ENCODE measurements at places on chromosomes 1 and 21.

- H3K4me3 ChIP-seq: no peak overlapping the region
- peaks cover 14% of the 10 kb centered on the region for H3K36me3 ChIP-seq
- peaks cover 8% of the 10 kb centered on the region for H3K4me1 ChIP-seq
Measured at GRCh38 chr1:95180371-95180770, 53.6 kb upstream of the RWDD3 start.

- DNase-seq: no peak
- H3K27me3 ChIP-seq: peaks cover 11% of the 10 kb centered on the region
- H3K36me3 ChIP-seq: no peaks in the 10 kb centered on the region
- no peaks in the 10 kb centered on the region for H3K4me1 ChIP-seq
- no peak overlapping the region for H3K4me3 ChIP-seq
Measured at GRCh38 chr1:63847308-63847910, 73.6 kb downstream of the ROR1 start.

GRCh38 chr21:32200029-32200428, 78.8 kb downstream of the MIS18A start:
- H3K4me1 ChIP-seq: no peaks in the 10 kb centered on the region
- peaks cover 3% of the 10 kb centered on the region for H3K36me3 ChIP-seq
- no peak overlapping the region for H3K27ac ChIP-seq
- peaks cover 2% of the 10 kb centered on the region for H3K27me3 ChIP-seq
- no peak for DNase-seq
- H3K4me3 ChIP-seq: no peak overlapping the region

DNA sequence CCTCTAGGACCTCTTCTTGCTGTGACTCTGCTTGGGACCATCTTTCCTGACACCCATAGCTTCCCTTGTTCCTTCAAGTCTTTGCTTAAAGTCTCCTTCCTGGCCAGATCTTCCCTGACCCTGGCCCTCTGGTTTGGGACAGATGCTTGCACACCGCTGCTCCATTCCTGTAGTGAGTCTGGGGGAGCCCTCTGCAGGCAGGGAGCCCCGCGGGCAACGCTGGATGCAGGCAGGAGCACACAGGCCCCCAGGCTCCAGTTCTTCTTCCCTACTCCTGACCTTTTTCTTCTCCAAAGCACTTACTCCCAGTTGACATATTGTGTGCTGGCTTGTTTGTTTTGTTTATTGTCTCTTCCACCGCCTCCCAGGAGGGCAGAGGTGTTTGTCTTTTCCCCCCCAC, 413.4 kb downstream of the CAMTA1 start:
- no peaks in the 10 kb centered on the region for H3K36me3 ChIP-seq
- no peaks in the 10 kb centered on the region for H3K4me1 ChIP-seq
- H3K27ac ChIP-seq: no peak overlapping the region
- H3K4me3 ChIP-seq: no peak overlapping the region
- DNase-seq: no peak

- H3K27ac ChIP-seq: no peak overlapping the region
- H3K27me3 ChIP-seq: no peaks in the 10 kb centered on the region
- H3K36me3 ChIP-seq: no peaks in the 10 kb centered on the region
- H3K4me3 ChIP-seq: no peak overlapping the region
- peaks cover 4% of the 10 kb centered on the region for H3K4me1 ChIP-seq
Measured at GRCh38 chr1:118949315-118949714, 38.8 kb downstream of the TBX15 start.

DNA sequence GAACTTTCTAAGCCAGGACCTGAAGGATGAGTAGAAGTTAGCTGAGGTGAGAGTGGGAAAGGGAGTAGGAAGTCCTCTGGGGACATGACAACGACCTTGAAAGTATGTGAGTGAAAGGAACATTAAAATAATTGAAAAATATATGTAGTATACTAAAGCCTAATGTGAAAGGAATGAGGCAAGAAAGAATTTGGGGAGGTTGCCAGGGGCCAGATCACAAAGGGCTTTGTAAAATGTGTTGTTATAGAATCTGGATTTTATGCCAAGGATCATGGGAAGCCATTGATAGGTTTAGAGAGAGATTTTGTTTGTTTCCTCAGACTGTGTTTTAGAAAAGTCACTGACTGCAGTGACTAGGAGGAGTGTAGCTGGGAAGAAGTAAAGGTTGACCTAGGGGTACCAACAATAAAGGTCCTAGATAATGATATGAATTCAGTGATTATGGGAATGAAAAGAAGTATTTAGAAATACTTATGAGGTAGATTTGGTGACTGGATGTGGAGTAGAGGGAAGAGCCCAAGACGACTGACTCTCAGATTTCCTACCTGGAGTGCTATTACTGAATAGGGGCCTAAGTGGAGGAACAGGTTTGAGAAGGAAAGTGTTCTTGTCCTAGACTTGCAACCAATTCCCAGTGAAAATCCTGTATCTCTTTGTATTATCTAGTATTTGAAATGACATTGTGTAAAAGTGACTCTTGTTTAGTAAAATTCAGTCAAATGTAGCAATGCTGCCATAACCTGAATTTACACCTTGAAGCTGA, 179.8 kb downstream of the PHTF1 start:
- H3K27ac ChIP-seq: no peak overlapping the region
- H3K27me3 ChIP-seq: peaks cover 7% of the 10 kb centered on the region
- no peaks in the 10 kb centered on the region for H3K4me1 ChIP-seq
- DNase-seq: no peak
- H3K36me3 ChIP-seq: no peaks in the 10 kb centered on the region

DNA sequence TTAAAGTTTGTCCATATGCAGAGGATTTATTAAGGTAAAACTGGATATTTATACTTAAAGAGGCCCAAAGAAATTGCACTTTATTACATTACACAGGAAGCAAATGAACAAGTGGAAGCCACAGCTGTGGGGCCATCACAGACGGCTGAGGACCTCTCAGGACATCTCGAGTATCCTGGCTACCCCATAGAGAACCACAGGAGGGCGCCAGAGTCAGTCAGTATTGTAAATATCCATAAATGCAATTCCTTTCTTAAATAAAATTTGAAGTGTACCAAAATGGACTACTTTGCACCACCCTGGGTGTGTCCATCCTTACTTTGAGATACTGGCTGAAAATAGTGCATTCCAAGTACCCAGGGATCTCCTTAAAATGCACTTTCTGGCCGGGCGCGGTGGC, 257.2 kb downstream of the MRPL39 start:
- no peak for DNase-seq
- no peak overlapping the region for H3K4me3 ChIP-seq
- H3K36me3 ChIP-seq: no peaks in the 10 kb centered on the region
- no peaks in the 10 kb centered on the region for H3K4me1 ChIP-seq
- H3K27me3 ChIP-seq: no peaks in the 10 kb centered on the region
- H3K27ac ChIP-seq: no peak overlapping the region
